ENCODE measurements at places on chromosomes 6 and 20. TPM values are rescaled to one million over a fixed set of nuclear protein-coding genes. Genes with fewer than 3 reads are reported as not detected.

The IPCEF1 gene
- 13.3 TPM for total RNA-seq

The TMEM181 gene
- 14.8 TPM for total RNA-seq

The ZSCAN31 gene
- total RNA-seq = 1.5 TPM

The C20orf144 gene
- 0.32 TPM for total RNA-seq

The HCRTR2 gene
- total RNA-seq = not detected

The SF3B5 gene
- total RNA-seq = 268 TPM

The SEL1L2 gene
- not detected for total RNA-seq

The TBXT gene
- not detected for total RNA-seq

The CPXM1 gene
- 1.7 TPM for total RNA-seq

The PRSS16 gene
- 0.44 TPM for total RNA-seq

The ESR1 gene
- 0.02 TPM for total RNA-seq

The SRMS gene
- not detected for total RNA-seq

The GLP1R gene
- 0.15 TPM for total RNA-seq

The ARFGEF2 gene
- 35.3 TPM for total RNA-seq

The LAMA5 gene
- 0.30 TPM for total RNA-seq

The WFDC5 gene
- total RNA-seq = not detected

The TNXB gene
- 1.3 TPM for total RNA-seq

The SDC4 gene
- total RNA-seq = 88.3 TPM

The RSPH4A gene
- total RNA-seq = 0.08 TPM

The ZGPAT gene
- 25.1 TPM for total RNA-seq

The PXMP4 gene
- 7.5 TPM for total RNA-seq

The FAM135A gene
- total RNA-seq = 6.9 TPM

The OTOR gene
- total RNA-seq = not detected

The RGS19 gene
- total RNA-seq = 42.2 TPM

The CENPQ gene
- total RNA-seq = 17.6 TPM

The GGTLC1 gene
- not detected for total RNA-seq

The RAB32 gene
- not detected for total RNA-seq

The COL11A2 gene
- 1.1 TPM for total RNA-seq

The SYNE1 gene
- 24.4 TPM for total RNA-seq

The BTN2A1 gene
- total RNA-seq = 21.9 TPM

The GSTA3 gene
- not detected for total RNA-seq

The KIAA1755 gene
- total RNA-seq = not detected

The HEY2 gene
- total RNA-seq = not detected

The AK9 gene
- total RNA-seq = 3.7 TPM

The ULBP1 gene
- 1.1 TPM for total RNA-seq

The HLA-DRB1 gene
- 10.8 TPM for total RNA-seq

The SYCP2L gene
- total RNA-seq = not detected

The LPIN3 gene
- total RNA-seq = 0.74 TPM
